ENCODE measurements at places on chromosomes 2 and 18.

DNA sequence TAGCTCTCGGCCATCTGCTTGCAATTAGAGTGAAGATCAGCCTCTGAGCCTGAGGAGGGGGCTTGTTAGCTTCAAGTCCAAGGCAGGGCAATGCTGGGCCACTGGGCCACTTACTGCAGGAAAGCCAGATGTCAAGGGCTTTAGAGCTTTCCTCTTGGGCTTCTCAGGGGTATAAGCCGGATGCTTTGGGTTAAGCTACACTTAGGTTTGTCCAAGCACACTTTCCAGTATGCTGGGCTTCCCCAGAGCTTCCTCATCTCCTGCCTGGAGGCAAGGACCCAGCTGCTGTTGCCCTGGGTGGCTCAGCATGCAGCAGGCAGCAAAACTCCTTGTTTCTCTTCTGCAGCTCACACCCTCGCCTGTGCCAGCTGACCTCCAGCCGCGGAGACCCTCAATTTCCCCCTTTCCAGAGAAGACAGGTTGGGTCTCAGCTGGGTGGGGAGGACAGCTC, 29.0 kb upstream of the ATOH8 start:
- no peak for DNase-seq

GRCh38 chr2:120754067-120754960, 18.6 kb downstream of the GLI2 start:
- no peak for DNase-seq

DNA sequence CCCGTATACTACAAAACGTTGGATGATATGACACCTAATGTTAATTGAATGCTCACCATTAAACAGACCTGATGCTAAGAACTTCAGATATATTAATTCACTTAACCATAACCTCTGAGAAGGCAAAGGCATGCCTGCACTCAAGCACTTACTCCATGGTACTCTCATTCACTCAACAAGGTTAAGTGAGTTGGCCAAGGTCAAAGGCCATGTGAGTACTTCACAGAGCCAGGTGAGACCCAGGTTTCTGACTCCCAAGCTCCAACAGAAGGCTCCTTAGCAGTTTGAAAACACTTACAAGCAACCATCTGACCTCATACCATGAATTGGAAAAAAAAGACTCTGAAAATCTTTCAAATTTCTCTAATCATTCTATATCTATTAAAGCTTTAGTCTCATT, 198.8 kb downstream of the L3MBTL4 start:
- no peak for DNase-seq

- no peak for DNase-seq
Measured at GRCh38 chr2:152440049-152440448, 105.1 kb downstream of the FMNL2 start.

DNA sequence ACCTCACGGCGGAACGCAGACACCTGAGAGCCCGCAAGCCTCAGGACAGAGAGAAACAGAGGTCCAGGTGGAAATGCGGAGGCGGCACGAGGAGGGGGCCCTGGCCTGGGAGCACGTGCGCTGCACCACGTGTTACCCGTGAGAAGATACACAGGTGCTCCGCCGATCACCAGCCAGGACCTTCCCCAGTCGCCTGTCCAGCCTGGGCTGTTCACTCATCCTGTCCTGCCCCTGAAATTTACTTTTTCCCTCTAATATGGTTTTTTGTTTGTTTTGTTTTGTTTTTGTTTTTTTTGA, 44.3 kb downstream of the TWIST2 start:
- no peak for DNase-seq

- no peak for DNase-seq
Measured at GRCh38 chr2:60717691-60718090, 38.4 kb upstream of the PAPOLG start.

- no peak for DNase-seq
Measured at GRCh38 chr2:191786694-191787093, 60.2 kb downstream of the CAVIN2 start.

DNA sequence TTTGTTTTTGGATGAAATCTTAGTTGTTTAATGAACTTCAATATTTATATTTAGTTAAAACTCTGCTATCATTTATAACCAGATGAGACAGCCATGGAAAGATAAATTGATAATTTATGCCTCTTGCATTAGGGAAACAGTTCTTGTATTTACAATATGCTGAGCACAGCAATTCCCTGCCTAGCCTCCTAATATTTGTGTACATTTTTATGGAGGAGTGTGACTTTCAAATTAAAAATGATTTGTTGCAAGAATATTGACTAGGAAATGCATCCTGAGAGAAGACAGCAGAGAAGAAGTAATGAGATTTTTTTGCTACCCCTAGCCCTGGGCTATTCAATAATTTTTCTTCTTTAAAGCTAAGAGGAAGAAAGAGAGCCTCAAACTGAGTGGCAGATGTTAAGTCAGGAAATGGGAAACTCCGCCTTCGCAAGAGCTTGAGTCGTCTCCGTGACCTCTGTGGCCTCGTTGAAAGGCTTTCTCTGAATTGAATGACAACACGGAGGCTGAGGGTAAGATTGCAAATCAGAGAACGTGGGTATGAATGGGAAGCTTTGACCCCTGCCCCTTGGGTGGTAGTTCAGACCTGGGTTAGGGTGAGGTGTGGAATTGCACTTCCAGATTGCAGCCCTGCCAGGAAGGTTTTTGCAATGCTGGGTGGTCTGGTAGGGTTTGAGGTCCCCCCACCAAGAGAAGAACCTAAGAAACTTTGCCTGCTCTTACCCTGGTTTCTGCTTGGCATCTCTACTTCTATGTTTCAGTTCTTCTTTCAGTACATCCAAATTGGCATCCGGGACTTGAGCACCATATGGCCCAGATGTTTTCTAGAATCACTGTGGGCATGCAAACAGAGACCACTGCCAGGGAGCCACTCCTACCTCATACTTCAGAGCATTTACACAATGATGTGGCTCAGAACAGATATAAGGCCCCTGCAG, 210.3 kb upstream of the RBMS1 start:
- no peak for DNase-seq

DNA sequence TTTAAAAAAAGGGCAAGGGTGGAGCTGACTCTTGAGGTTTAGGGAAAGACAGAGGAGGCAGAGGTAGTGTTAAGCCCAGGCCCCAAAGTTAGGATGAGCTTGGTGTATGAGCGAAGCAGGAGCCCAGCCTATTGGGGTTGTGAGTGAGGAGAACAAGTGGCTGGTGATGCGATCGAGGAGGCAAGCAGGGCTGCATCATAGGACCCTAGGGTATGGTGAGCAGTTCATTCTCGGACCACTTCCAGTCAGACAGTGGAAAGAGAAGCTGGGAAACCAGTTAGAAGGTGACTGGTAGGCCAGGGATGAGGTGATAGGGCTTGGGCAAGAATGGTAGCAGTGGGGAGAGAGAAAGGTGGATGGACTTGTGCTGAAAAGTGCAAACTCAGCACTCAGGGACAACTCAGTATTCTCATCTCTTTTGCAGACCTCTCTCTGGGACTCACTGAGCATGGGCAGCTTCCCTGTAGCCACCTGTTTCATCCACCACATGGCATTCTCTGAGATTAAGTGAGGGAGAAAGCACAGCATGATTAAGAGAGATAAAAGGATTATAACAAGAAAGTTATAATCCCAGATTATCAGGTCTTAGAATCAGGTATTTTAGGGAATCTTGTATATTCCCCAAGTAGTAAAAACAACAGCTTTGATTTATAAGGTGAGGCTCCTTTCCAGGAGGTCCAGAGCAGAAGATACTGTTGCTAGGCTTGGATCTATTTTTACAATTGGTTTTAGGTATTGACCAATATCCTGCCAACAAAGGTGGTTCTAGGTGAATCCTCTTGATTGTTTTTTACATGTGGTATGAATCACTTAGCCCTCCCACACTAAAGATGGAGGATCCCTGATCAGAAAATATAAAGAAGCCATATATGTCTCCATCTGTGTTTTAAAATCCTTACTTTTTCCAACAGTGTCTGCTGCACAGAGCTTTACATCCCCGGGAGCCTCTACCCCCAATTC, 38.3 kb downstream of the XRCC5 start:
- DNase-seq = no peak

DNA sequence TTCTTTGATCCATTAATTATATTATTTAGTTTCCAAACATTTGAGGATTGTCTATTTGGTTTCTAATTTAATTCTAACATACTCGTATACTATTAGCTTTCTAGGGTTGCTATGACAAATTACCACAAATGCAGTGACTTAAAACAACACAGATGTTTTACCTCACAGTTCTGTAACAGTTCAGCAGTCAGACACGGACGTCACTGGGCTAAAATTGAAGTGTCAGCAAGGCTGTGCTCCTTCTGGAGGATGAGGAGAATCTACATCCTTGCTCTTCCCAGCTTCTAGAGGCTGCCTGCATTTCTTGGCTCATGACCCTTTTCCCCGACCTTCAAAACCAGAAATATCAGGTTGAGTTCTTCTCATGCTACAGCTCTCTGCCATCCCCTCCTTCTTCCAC, 117.6 kb downstream of the TFCP2L1 start:
- DNase-seq = no peak

DNA sequence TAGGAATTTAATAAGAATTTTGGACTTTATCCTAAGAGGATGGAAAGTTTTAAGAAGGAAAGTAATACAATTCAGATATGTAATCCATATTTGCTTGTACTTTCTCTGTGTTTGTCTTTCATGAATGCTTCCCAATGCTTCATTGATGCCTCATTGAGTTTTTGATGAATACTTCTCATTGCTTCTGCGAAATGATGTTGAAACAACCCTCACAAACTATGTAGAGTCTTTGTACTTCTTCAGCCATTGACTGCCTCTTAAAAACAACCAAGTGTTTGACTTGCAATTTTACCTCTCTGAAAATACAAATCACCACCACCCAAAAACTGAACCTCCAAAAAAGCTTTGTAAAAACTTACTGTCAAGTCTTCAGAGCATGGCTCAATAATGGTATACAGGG, 424.1 kb downstream of the ERBB4 start:
- no peak for DNase-seq

DNA sequence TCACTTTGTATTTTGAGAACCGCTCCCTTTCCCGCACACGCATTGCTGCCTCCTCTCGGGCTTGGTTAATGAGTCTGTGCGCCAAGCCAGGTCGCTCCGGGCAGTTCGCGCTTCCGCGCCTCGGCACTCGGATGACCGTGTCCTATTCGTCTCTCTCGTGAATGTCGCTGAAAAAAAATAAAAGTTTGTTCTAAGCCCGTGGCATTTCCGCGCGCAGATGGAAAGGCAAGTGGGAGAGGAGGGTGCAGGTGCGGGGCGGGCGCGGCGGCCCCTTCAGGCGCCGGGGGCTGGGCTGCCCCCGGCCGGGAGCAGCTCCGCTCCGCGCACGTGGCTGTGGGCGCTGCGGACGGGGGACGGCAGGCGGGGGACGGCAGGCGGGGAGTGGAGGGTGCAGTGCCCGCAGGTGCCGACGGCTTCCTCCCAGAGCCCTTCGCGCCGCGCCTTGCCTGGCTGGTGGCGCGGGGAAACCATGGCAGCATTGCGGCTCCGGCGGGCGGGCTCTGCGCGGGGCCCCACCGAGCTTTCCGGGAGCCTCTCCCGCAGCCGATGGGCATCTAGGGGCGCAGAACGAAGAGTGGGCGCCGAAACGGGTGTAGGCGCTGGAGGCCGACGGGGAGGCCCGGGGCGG, 159.6 kb upstream of the SIX2 start:
- DNase-seq = no peak

DNA sequence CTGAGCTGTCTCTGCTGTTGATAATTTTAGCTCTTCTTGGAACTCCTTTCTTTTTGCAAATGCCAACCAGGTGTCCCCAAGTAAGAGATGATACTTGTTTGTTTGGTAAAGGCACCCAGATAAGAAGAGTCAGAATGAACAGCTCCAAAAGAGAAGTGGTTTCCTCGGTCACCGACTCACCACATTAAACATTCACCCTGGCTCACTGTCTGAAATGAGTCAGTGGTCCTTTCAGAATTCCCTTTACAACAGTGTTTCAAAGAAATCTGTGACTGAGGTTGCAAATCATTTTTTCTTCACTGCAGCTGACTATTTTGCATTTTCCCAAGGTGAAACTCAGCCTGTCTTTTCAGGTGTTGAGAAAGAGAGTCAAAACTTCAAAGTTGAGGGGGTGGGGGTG, 16.2 kb upstream of the CXCR4 start:
- no peak for DNase-seq

- no peak for DNase-seq
Measured at GRCh38 chr2:31467426-31467825, 52.9 kb upstream of the XDH start.

DNA sequence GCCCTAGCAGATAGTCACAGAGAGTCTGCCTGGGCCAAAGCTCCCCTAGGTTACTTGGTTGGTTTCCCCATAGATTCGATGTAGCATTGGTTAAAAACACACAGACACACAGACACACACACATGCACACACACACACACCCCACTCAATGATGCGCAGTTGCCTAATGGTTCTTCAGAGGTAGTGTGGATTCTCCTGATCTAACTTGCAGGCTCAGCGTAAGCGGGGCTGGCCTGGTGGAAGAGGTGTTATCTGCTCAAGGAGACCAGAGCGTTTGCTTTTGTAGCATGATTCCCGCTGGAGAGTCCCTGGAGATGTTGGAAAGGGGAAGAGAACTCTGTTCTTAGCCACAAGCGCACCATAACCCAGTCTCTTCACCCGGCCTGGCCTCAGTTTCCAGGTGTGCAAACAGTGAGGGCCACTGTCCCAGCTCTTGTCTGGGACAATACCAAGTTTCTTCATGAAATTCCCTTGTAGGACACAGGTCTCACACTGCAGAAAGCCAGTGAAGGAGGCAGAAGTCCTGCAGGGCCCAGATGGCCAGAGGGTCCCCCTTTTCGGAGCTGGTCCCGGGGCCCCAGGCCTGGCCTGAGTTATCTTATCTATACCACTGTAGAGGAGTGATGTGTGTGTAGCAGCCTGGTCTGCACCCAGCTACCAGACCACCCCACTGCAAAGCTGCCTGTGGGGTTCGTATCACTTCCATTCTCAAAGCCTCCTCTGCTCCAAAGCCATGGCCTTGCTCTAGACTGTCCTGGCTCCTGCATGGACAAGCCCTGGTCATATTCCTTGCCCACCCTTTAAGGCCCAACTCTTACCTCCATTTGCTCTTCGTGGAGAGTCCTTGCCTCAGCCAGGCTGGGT, 3.7 kb downstream of the ACKR3 start:
- DNase-seq = no peak

GRCh38 chr2:2127467-2127866, 203.6 kb downstream of the MYT1L start:
- no peak for DNase-seq

- no peak for DNase-seq
Measured at GRCh38 chr2:203928849-203929248, 7.7 kb upstream of the ICOS start.

- no peak for DNase-seq
Measured at GRCh38 chr2:227472265-227473121, 537 bp downstream of the AGFG1 start.

- DNase-seq = no peak
Measured at GRCh38 chr2:96143848-96144480, 1.3 kb downstream of the DUSP2 start.

GRCh38 chr2:233005096-233005495, 8.0 kb downstream of the NGEF start:
- no peak for DNase-seq
